Brain microvascular endothelial cell (primary cell): ENCODE measurements at places on chromosomes 13 and 19.

DNA sequence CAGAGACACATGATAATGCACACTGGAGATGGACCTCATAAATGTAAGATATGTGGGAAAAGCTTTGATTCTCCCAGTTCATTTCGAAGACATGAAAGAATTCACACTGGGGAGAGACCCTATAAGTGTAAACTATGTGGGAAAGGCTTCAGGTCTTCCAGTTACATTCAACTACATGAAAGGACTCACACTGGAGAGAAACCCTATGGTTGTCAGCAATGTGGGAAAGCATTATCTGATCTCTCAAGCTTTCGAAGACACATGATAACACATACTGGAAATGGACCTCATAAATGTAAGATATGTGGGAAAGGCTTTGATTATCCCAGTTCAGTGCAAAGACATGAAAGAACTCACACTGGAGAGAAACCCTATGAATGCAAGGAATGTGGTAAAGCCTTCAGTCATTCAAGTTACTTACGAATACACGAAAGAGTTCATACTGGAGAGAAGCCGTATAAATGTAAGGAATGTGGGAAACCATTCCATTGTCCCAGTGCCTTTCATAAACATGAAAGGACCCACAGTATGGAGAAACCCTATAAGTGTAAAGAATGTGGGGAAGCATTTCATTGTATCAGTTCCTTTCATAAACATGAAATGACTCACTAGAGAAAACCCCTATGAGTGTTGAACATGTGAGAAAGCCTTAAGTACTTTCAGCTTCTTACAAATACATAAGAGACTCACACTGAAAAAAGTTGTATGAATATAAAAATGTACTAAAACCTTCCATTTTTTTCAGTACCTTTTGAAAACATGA is 14.7 kb downstream of the ZNF441 start:
- no peak for DNase-seq

- no peak for DNase-seq
These were observed 16.3 kb downstream of the NEK5 start for GRCh38 chr13:52112591-52112990.

DNA sequence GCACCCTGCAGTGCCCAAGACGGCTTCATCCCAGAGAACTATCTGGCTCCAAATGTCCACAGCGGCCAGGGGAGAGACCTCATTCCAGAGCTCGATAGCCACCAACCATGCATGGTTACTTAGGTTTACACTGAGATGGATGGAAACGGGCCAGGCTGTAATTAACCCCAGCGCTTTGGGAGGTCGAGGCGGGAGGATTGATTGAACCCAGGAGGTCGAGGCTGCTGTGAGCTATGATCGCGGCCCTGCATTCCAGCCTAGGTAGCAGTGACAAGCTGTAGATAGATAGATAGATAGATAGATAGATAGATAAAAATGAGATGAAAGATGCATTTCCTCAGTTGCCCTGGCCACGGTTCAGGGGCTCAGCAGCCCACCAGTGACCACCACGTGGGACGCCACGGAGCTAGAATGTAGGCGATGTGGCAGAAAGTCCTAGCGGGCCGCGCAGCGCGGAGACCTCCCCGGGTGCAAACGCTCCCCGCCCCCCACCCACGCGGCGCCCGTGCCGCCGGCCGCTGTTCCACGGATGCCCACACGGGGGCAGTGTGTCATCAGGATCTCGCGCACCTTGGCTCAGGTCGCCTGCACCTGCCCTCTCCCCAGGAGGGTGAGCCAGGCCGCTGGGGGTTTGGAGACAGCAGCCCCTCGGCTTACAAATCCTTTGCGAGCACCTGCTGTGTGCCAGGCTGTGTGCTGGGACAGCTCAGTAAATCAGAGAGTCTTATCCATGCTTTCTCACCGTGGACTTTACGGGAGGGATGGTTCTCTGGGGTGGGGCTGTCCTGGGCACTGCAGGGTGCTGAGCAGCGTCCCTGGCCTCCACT is 13.5 kb upstream of the TLE5 start:
- no peak for DNase-seq

DNA sequence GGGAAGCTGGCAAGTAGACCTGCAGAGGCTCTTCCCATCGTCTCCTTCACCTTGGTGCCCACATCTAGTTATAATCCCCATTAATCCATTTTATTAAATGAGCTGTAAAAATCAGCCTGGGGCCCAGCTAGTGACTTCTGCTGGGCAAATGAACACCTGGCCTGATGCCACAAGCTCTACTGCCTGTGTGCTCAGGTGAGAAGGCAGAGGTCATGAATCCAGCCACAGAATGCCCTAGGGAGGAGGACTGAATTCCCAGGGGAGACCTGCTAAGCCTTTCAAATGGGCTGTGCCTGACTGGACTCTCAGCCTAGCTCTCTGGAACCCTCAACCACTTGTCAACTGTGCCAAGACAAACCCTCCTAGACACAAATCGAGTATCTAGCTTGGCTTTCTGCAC is 74.0 kb downstream of the PDS5B start:
- no peak for DNase-seq

- peak; percentile 18 for DNase-seq
These were observed 21.4 kb downstream of the LCP1 start for GRCh38 chr13:46160471-46161066.

DNA sequence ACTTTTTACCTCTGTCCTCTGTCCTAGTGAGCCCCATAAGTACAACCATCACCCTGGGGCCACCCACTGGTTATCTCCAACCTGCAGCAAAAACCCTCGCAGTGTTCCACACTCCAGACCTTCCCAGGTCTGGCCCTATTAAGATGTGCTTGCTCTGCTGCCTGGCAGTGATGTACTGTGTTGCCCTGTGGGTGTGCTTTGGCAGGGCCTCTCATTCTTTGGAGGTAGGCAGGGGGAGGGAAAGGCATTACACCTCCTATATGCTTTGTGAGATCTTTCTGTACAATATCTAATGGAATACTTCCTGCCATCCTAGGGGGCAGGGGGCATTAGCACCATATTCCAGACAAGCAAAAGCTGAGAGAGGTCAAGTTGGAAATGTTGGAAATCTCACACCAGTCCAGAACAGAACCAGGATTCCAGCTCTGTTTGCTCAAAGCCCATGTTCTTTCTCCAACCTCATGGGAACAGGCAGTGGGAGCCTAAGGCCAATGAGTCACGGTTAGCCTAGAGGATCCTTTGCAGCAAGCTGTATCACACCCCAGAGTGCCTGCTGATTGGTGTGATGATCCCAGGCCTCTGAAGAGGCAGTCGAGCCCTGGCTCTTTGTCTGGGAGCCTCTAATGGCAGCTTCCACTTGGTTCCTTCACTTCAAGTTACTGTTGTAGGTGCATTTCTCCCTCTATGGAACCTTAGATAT is 59.7 kb upstream of the UBL3 start:
- peak; percentile 75 for DNase-seq

DNA sequence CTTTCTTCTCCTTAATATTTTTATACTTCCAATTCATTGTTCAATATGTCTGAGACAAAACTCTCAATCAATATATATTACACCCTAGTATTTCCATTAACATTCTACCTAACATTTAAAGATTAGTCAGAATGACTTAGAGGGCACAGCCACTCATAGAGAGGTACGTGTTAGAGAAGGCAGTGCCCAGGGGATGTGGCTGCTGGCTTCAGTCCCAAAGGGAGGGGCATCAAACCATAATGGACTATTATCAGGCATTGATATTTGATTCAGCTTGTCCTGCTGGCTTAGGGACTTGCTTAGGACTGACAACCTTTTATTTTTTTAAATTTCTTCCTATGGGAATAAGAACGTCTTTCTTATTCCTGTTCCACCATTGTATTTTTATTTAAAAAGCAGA is 1392.0 kb upstream of the ATXN8OS start:
- DNase-seq, result no peak

GRCh38 chr13:41633776-41634175 is 176.4 kb downstream of the RGCC start:
- no peak for DNase-seq

DNA sequence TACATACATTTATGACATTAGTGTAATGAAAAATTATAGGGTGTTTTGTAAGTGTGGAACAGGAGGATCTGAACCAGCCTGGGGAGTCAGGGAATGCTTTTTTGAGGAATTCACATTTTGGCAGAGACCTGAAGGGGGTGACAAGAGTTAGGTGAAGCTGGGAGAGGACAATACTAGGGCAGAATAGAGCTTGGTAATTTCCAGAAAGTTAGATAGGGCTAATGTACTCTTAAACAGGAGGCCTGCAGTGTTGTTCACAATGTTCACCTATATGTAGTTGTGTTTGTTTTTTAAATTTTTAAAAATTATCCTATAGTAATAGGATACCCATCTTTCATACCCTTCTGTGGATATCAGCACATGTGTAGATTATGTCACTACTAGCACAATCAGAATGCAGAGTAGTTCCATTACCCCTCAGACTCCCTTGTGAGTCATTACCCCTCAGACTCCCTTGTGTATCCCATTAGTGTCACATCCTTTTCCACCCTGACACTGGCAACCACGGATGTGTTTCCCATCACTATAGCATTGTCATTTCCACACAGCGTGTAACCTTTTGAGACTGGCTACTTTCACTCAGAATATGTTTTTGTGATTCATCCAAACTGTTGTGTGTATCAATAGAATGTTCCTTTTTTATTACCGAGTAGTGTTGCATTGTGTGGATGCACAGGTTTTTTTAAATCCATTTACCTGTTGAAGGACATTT is 43.1 kb downstream of the PCCA start:
- DNase-seq, result peak; percentile 96

GRCh38 chr13:111286162-111286561 is 34.3 kb upstream of the TEX29 start:
- DNase-seq, result no peak

DNA sequence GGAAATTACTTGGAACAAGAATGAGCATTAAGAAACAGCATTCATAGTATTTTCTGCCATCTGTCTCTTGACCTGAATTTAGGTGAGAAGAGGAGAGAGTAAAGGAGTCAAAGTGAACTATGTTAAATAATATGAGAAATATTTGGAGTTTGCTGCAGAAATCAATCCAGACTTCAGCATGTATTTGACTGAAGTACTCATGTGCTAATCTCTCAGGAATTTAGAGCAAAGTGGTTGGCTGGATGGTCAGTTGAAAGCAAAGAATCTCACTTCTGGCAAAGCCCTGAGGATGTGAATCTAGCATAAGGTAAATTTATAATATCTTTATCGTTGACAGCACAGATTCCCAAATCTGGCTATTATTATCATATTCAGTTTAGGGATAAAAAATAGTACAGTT is 394.3 kb downstream of the PCDH17 start:
- no peak for DNase-seq

GRCh38 chr13:88979465-88980175 is 1308.4 kb downstream of the SLITRK5 start:
- no peak for DNase-seq

GRCh38 chr13:93283255-93283654 is 56.6 kb downstream of the GPC6 start:
- DNase-seq, result no peak

DNA sequence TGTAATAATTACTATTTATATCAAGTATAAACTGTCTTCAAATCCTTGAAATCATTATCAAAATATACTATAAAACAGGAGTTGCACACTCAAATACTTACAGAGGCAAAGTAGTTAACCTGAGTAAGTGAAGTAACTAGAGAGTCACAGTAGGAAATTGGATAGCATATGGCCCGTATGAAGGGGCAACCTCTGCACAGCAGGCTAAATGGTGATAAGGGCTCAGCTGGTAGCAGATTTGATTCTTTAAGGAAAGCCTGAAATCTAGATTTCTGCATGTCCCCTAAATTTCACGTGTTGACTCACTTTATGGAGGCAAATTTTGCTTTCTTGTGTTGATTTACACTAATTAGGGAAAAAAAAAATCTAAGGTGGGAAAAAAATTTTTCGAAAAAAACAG is 46.4 kb downstream of the STOML3 start:
- DNase-seq, result no peak

DNA sequence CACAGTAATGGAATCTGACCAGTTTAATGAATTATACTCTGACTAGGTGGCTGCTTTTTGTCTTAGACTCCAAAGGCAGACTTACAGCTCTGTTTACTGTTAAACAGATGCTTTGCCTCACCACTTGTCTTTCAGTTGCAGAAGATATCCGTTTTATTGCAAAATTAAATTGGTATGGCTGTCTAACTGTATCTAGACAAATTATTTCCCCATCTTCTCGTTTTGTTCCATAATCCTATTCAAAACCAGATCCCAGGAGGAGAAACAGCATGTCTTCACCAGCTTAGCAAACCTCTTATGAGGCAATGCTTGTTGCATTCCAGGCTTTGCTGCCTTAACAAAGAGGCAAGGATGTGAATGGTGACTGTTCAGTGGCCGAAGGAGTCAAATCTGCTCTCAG is 215.6 kb downstream of the TDRD3 start:
- DNase-seq, result no peak

- no peak for DNase-seq
These were observed 6.2 kb upstream of the NBEA start for GRCh38 chr13:34935841-34936240.

- DNase-seq, result no peak
These were observed 88.9 kb downstream of the KDM4B start for GRCh38 chr19:5057860-5058259.

GRCh38 chr19:1819341-1820255 is 7.5 kb upstream of the ATP8B3 start:
- DNase-seq, result no peak

- DNase-seq, result no peak
These were observed at the start of gene SMIM17 for GRCh38 chr19:56642711-56643459. TSS of gene SMIM17 (plus strand) at chr19:56643159. CDS start at chr19:56645668, 2,509 bp downstream.

- peak; percentile 94 for DNase-seq
These were observed 11.9 kb upstream of the SPATA13 start for GRCh38 chr13:24148414-24149235.

- no peak for DNase-seq
These were observed 41.5 kb upstream of the C13orf46 start for GRCh38 chr13:114015111-114015968.

DNA sequence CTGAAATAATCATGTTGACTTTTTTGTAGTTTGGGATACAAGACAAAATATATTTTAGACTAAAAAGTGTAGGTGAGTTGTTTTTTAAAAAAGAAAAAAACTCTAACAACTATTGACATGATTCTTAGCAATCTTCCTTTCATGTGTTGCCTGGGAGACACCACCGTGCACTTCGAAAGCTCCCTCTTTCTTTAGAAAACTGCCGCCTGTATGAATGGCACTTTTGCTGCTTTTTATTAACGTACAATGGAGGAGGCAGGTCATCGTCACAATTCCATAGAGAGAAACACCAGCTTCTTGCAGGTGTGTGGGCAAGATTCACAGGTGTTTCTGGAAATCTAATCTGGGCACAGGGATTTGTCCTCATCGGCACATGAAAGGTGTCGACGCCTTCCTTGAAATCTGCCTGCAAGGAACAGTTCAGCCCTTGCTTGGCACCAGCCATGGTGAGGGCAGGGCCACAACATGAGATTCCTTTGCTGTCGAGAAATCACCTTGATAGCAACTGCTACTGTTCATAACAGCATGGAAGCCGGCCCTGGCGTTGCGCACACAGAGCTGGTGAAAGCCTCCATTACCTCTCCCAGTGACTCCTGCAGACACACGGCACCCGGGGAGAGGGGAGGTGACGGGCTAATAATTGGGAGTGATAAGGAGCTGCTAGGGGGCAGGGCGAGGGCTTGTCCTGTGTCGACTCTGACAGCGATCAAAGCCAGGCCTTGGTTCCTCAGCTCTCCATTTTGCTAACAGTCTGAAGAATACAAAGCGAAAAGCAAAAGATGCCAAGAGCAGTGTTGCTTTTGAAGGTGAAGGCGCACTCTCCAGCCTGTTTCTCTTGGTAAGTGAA is 66.5 kb downstream of the EFNB2 start:
- no peak for DNase-seq
